ENCODE measurements at places on chromosomes 12 and 14.

DNA sequence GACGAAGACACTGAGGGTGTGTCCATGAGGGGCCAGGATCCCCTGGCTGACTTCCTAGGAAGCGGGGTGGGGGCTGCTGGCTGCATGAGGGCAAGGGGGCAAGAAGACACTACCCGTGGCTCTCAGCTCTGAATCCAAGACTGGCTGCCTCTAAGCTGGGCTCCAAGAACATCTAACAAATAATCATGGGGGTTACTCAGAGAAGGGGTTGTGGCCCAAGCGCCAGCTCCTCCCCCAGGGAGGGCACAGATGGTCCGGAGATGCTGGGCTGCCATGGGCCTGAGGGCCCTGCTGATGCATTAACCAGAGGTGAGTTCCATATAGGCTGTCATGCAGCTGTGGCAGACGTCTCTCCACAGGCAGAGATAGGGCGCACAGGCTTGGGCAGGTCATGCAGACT, 14.3 kb downstream of the SYNDIG1L start:
- no peak for DNase-seq

GRCh38 chr12:62803756-62804155, 131.2 kb downstream of the PPM1H start:
- DNase-seq: no peak

- DNase-seq: no peak
These were observed 3.4 kb downstream of the PTCSC3 start for GRCh38 chr14:36173161-36173560.

DNA sequence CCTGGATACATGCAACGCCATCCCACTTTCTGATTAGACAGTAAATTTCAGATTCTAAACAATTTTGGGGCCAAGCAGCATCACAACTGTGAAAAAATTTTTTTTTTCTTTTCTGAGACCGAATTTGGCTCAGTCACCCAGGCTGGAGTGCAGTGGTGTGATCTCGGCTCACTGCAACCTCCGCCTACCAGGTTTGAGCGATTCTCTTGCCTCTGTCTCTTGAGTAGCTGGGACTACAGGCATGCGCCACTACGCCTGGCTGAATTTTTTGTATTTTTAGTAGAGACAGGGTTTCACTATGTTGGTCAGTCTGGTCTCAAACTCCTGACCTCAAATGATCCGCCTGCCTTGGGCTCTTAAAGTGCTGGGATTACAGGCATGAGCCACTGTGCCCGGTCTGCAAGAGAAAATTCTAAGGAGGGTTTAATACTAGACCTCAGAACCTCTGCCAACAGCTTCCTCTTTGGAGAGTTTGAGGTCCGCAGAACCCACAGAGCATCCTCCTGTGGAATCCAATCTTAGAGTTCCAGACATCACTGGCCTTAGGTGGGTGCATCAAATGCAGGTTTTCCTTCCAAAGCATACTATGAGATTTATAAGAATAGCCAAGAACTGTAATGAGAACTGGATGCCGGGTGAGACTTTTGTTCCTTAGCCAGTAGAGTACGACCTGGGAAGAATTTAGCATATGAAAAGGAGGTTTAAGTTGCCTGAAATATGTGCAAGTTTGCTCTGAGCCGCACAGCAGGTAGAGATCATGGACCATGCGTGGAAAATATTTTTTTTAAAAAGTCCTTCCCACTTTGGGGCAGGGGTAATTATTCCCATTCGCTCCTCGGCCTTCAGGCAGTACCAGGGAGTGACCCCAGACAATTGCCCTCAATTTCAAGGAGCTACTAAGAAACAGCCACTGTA, 7.8 kb upstream of the PHC1 start:
- no peak for DNase-seq

GRCh38 chr12:4047421-4047820, 174.2 kb upstream of the PARP11 start:
- DNase-seq: no peak

DNA sequence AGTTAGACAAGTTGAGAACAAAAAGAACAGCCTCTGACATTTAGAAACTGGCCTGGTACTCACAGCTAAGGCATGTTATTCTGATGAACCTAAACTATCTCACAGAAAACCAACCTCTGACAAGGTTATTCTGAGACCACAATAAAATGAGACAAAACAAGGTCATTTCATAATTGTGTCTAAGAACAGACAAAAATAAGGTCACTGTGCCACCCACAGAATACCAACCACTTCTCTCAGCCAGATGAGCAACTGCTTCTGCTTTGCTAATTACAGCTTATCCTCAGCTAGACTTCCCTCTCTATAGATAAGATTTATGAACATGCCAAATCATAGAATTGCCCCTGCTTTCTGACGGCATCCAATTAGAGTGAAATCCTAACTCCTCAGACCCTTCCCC, 52.2 kb upstream of the CRACR2A start:
- DNase-seq: no peak

GRCh38 chr12:97464385-97465321, 2.0 kb downstream of the RMST start:
- no peak for DNase-seq

DNA sequence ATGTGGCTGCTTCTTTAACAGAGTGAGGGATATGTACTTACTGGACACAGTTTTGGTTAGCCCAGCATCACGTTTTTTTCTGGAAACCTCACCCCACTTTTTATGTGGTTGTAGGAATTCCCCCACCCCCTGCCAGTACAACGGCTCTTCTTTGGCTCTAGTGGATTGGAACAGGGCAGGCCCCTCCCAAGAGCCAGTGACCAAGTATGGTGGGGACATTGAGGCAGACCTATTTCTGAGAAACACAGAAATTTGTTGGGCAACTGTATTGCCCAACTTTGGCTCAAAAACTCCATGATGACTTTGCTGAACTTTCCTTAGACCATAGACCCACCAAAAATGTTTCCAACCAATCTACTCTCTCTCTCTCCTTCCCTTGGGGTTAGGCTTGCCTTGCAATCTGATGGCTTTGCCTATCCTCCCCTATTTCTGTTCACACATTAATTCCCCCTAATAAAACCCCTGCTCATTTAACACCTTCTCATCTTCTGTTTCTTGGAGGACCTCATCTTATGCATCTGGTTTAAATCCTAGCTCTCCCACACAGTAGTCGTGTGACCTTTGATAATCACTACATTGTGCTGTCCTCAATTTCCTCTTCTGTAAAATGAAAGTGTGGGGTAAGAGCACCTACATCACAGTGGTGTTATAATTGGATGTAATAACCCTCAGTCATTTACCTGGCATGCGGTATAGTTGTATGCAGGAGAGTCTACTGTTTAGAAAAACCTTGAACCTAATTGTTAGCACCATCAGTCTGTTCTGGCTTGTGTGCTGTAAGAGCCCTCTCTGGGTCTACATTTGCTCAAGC, 71.7 kb downstream of the IGF1 start:
- DNase-seq: no peak

GRCh38 chr12:14454098-14454907, 88.8 kb downstream of the ATF7IP start:
- peak; percentile 10 for DNase-seq

- DNase-seq: peak; percentile 76
These were observed 28.2 kb upstream of the AMN1 start for GRCh38 chr12:31756977-31757420.

DNA sequence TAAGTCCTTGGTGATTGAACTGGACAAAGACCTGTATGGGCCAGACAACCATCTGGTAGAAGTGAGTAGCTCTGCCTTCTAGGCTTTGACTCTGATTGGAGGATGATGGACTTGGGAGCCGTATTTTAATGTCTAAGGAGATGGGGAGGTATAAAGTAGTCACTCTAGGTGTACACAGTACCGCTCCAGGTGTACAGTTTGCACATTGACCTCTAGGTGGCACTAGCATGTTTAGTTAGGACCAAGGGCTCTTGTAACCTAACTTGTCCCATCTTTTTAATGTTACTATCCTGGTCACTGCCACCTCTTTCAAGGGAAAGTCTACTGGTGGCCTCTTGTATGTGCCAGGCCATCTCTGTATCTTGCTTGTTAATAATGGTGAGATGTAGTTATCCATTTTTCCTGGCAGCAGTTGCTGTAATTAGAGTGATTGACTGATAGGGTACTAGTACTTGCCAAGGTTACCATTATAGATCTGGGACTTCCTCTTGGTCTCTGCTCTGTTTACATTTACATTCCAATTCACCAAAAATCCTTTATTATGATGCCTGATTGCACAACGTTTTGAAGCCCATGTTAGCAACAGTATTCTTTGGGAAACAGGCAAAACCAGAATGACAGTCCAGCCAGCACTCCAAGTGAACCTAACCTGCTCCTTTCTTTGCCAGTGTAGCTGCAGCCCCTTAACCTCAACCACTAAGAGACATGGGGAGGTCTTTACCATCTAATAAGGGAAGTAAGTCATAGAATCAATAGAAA, 3.6 kb downstream of the SMARCD1 start:
- DNase-seq: no peak

DNA sequence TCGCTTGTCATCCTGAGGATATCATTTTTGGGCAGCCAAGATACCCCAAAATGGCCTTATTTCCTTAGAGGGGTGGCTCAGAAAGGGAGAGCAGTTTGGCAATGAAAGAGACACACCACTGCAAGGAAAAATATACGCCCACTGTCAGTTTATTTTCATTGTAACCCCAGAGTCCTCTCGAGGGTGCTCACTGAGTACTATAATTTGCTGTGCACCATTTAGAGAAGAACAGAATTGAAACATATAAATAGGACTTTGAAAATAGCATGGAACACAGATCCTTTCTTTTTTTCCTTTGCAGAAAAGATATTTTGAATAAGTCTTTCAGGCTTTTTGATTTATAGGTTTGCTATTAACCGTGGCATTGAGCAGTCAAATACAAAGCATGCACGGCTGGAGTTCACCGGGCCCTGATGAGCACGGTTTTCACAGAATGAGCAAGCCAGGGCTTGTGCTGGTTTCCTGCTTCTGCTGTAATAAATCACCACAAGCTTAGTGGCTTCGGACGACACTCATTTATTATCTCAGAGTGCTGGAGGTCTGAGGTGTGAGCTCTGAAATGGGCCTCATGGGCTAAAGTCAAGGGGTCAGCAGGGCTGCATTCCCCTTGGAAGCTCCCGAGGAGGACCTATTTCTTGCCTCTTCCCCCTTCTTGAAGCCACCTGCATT, 152.3 kb downstream of the ZNF664 start:
- DNase-seq: no peak

DNA sequence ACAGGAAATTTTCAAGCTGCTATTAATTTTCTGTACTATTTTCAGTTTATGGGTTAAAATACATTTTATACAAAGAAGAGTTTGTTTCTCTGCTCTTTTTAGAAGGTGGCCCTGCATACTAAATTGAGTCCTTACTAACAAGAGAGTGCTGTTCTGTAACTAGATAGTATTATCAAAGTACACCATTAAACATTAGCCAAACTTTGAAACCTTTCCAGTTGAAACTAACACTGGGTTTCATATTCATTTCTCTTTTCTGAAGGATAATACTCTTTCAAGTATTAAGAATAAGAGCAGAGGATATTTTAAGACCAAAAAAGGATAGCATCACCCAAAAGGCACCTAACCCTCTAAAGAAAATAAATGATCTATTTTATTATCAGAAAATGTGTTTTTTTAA, 47.2 kb downstream of the PEBP1 start:
- no peak for DNase-seq

GRCh38 chr14:91681893-91682563, 49.9 kb downstream of the CATSPERB start:
- DNase-seq: no peak

DNA sequence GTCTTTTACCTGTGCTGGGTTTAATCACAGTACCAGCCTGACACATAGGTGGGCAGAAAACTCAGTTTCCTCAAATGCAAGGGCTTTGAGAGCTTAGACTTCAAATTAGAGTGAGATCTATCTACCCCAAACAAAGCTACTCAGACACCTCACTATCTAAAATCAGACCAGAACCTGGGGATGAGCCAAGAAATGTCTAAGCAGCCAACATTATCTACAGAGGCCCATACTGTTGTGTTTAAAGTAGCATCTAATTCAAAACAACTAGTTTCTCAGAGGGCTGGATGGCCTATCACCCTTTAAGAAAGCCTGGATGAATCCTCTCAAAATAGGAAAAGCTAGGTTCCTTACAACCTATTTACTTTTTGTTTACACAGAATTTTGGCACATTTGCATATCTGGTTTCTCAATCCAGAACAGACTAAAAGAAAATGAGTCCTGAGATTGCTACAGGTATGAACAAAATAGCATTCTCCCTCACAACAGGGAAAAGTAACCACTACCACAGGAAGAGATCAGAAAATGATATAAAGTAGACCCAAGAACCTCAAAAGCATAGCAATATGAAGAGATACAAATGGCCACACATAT, 142.4 kb downstream of the ZFP36L1 start:
- no peak for DNase-seq

GRCh38 chr12:20369305-20370013, 1.1 kb downstream of the PDE3A start:
- DNase-seq: no peak

DNA sequence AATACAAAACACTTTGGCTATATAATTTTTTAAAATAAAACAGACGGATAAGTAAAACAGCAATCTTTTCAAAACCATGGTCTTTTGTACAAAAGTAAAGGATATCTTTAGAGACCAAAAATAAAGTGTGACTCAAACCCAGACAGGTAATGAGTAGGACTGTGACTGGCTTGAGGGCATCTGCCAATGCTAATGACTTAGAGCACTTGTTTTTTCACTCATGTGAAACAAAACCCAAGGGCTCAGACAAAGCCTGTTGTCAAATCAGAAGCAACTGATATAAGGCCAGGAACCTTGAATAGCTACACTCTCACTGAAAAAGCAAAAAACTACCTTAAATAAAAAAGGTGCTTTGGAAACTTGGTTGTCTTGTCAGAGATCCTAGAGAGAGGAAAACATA, 357.4 kb downstream of the TMEM117 start:
- DNase-seq: no peak

GRCh38 chr12:100127766-100128511, 14.7 kb downstream of the BLTP3B start:
- DNase-seq: no peak

- no peak for DNase-seq
These were observed 150.3 kb downstream of the DAD1 start for GRCh38 chr14:22438742-22439141.
